ENCODE measurements at places on chromosomes 1 and 21.

- peaks cover 13% of the 10 kb centered on the region for H3K4me1 ChIP-seq
- H3K36me3 ChIP-seq: no peaks in the 10 kb centered on the region
- H3K27me3 ChIP-seq: no peaks in the 10 kb centered on the region
- H3K27ac ChIP-seq: no peak overlapping the region
- DNase-seq: peak; percentile 54
Measured at GRCh38 chr1:168372861-168373371, 92.2 kb downstream of the TBX19 start.

DNA sequence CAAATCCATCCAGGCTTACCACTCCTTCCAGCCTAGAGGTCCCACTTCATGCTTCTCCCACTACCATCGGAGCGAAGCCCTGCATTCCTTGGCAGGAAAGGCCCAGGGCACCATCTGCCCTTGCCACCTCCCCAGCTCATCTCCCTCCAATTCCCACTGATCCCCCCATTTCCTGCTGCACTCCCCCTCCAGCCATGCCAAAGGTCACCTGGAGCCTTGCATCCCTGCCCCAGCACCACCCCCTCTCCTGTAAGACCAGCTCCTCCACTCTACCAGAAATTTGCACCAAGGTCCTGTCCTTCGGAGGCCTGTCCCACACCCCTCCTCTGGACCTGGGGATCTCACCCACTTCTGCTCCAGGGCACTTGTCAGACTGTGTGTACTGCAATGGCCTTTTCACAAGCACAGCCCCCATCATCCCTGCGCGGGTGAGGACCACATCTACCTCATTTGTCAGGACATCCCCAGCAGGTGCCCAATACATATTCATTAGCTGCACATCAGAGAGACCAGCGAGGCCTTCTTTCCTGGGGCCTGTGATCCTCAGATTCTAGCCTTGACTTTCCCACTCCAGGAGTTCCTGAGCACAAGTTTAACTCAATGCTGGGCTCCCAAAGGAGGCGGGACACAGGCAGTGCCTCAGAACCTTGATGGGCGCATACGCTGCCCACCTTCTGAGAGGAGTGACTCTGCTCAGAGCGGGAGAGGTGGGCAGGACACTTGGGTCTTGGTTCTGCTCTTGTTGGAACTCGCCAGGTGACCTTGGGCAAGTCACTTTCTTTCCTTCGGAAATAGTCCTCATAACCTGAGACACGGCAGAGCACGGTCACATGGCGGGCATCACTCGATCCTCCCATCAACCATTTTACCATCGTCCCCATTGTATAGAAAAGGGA lies 49.9 kb upstream of the EDN2 start:
- DNase-seq: no peak
- no peaks in the 10 kb centered on the region for H3K27me3 ChIP-seq
- H3K4me1 ChIP-seq: peaks cover 53% of the 10 kb centered on the region
- H3K36me3 ChIP-seq: no peaks in the 10 kb centered on the region

GRCh38 chr1:86396498-86396890 lies 371 bp upstream of the ODF2L start:
- peaks cover 7% of the 10 kb centered on the region for H3K4me1 ChIP-seq
- H3K27ac ChIP-seq: peak overlapping the region; percentile 89
- H3K36me3 ChIP-seq: no peaks in the 10 kb centered on the region
- peak overlapping the region; percentile 96 for H3K4me3 ChIP-seq
- no peak for DNase-seq
- H3K27me3 ChIP-seq: no peaks in the 10 kb centered on the region

GRCh38 chr1:7694600-7695496 lies 76.2 kb upstream of the VAMP3 start:
- no peak for DNase-seq
- no peaks in the 10 kb centered on the region for H3K27me3 ChIP-seq
- no peaks in the 10 kb centered on the region for H3K4me1 ChIP-seq
- no peak overlapping the region for H3K27ac ChIP-seq

- no peaks in the 10 kb centered on the region for H3K4me1 ChIP-seq
- H3K36me3 ChIP-seq: no peaks in the 10 kb centered on the region
- H3K27ac ChIP-seq: no peak overlapping the region
- DNase-seq: no peak
- no peak overlapping the region for H3K4me3 ChIP-seq
Measured at GRCh38 chr1:172390301-172390682, 30.2 kb upstream of the C1orf105 start.

DNA sequence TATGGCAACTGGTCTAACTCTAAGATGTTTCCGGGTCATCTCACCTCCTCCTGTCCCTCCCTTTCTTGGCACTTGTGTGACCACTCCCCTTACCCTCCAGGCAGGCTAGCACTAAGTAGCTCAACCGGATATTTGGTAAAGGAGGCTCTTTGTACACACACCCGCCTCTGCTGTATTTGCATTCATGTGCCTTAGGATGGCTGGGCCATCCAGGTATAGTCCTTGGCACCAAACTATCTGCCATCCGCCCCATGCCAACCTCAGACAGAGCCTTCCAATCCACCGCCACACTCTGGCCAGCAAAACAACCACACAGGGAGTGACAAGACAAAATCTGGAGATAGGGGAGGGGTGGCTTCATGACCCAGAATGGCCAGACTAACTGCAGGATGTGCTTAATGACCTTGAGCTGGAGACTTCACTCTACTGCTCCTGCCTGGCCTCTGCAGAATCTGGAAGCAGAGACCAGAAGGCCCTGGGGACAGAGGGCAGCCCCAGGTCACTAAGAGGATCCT lies 59.5 kb downstream of the CDK18 start:
- H3K4me3 ChIP-seq: no peak overlapping the region
- peaks cover 34% of the 10 kb centered on the region for H3K27me3 ChIP-seq
- H3K27ac ChIP-seq: no peak overlapping the region

DNA sequence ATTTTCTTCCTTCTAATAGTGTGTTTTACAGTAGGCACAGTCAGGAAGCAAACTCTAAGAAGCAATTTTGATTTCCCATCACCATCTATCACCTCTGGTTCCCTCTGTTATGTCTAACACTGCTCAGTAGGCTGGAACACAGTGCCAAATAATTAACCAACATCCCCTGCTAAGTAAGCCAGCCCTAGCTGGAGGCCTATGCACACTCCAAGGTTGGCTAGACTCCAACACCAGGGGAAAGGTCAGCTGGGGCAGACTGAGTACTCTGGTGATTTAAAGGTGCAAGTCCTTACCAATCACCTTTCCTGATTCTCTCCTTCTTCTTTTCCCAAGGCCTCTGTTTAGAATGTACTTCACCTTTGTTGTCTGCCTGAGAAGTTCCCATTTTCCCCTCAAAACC lies 46.5 kb upstream of the BEND5 start:
- H3K36me3 ChIP-seq: no peaks in the 10 kb centered on the region
- H3K4me3 ChIP-seq: no peak overlapping the region
- no peak for DNase-seq
- H3K27me3 ChIP-seq: peaks cover 29% of the 10 kb centered on the region

GRCh38 chr1:153697191-153698019 lies 18.9 kb downstream of the NPR1 start:
- no peaks in the 10 kb centered on the region for H3K36me3 ChIP-seq
- peak overlapping the region; percentile 43 for H3K27ac ChIP-seq
- peaks cover 14% of the 10 kb centered on the region for H3K4me1 ChIP-seq
- H3K27me3 ChIP-seq: no peaks in the 10 kb centered on the region
- no peak overlapping the region for H3K4me3 ChIP-seq

- H3K27ac ChIP-seq: no peak overlapping the region
- no peaks in the 10 kb centered on the region for H3K4me1 ChIP-seq
- no peak overlapping the region for H3K4me3 ChIP-seq
- no peak for DNase-seq
- no peaks in the 10 kb centered on the region for H3K27me3 ChIP-seq
Measured at GRCh38 chr1:13801655-13802486, 101.9 kb downstream of the PRDM2 start.

GRCh38 chr1:154941333-154942013 lies 5.0 kb upstream of the PMVK start:
- H3K27ac ChIP-seq: peak overlapping the region; percentile 3
- no peak overlapping the region for H3K4me3 ChIP-seq
- H3K36me3 ChIP-seq: peaks cover 2% of the 10 kb centered on the region

GRCh38 chr1:218521414-218522169 lies 176.5 kb downstream of the TGFB2 start:
- no peaks in the 10 kb centered on the region for H3K27me3 ChIP-seq
- no peaks in the 10 kb centered on the region for H3K36me3 ChIP-seq
- no peak for DNase-seq
- H3K4me3 ChIP-seq: no peak overlapping the region
- peaks cover 62% of the 10 kb centered on the region for H3K4me1 ChIP-seq

DNA sequence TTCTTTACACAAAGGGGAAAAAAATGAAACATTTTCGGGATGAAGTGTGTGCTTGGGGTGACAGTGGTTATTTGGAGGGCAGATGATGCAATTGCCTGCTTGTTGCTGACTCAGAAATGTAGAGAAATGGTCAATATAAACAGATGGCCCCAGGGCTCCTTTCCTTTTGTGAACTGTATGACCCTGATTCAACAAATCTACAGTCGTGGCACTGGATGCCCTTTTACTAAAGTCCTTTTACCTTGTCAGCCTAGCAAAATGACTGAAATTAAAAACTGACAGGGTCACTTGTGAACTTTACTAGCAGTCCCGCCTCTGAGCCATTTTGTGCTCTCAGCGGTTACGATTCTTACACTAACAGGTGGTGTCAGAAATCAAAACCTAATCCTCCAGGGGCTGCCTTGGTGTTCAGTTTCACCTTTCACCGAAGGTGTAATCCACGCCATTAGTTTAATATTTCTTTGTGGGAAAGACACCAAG lies 49.8 kb downstream of the GREM2 start:
- no peaks in the 10 kb centered on the region for H3K27me3 ChIP-seq
- H3K4me1 ChIP-seq: no peaks in the 10 kb centered on the region
- H3K27ac ChIP-seq: no peak overlapping the region
- no peaks in the 10 kb centered on the region for H3K36me3 ChIP-seq

DNA sequence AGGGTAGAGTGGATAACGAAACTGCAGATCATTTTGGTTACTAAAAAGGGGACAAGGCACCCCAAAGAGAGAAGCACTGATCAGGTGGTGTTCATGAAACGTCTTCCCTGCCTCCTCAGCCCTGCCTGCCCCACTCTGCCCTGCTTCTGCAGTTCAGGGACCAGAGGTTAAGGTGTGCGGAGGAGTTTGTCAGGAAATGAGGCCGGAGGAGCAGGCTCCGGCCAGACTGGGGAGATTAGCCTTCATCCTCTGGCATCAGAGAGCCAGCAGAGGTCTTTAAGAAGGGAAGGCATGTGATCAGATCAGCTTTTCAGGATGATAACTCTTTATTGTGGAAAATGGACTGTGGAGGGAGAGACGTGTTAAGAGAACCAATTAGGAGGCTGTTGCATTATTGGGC lies 291.9 kb upstream of the NR5A2 start:
- no peaks in the 10 kb centered on the region for H3K36me3 ChIP-seq
- H3K4me3 ChIP-seq: no peak overlapping the region
- H3K4me1 ChIP-seq: no peaks in the 10 kb centered on the region
- no peak for DNase-seq
- no peak overlapping the region for H3K27ac ChIP-seq

DNA sequence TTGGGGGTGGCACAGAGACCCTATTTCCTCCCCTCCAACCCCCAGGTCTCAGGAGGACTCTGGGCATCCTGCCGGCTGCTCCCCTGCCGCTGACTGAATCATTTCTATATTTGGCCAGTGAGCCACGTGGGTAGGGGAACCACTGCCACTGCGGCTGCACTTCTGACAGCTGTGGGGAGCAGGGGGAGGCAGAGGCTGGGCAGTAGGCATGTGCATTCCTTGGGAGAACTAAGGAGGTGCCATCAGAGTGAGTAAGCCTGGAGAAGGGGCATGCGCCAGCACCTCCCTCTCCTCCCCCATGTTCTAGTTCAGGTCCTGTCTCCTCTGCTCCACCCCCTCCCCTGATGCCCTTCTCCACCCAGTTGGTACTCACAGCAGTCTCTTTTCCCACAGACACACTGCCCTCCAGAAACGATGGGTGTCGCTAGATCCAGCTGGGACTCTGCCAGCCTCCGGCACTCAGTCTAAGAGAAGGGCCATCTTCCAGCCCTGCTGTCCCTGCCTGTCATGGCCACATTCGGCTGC lies 12.0 kb downstream of the PPFIA4 start:
- peaks cover 67% of the 10 kb centered on the region for H3K4me1 ChIP-seq
- no peak overlapping the region for H3K27ac ChIP-seq
- H3K36me3 ChIP-seq: peaks cover 2% of the 10 kb centered on the region

GRCh38 chr21:44337941-44338895 lies 972 bp downstream of the CFAP410 start:
- peak overlapping the region; percentile 9 for H3K27ac ChIP-seq
- peak overlapping the region; percentile 27 for H3K4me3 ChIP-seq
- peaks cover 4% of the 10 kb centered on the region for H3K4me1 ChIP-seq
- no peaks in the 10 kb centered on the region for H3K36me3 ChIP-seq

GRCh38 chr1:94434365-94435045 lies 16.3 kb downstream of the ABCD3 start:
- no peak for DNase-seq
- H3K27ac ChIP-seq: no peak overlapping the region
- H3K36me3 ChIP-seq: no peaks in the 10 kb centered on the region
- no peak overlapping the region for H3K4me3 ChIP-seq
- no peaks in the 10 kb centered on the region for H3K27me3 ChIP-seq
- H3K4me1 ChIP-seq: no peaks in the 10 kb centered on the region

- DNase-seq: no peak
- H3K27me3 ChIP-seq: no peaks in the 10 kb centered on the region
- H3K27ac ChIP-seq: no peak overlapping the region
- H3K4me3 ChIP-seq: no peak overlapping the region
Measured at GRCh38 chr21:17853393-17854275, 34.5 kb upstream of the C21orf91 start.

- no peak for DNase-seq
- H3K36me3 ChIP-seq: no peaks in the 10 kb centered on the region
- H3K4me1 ChIP-seq: no peaks in the 10 kb centered on the region
- H3K4me3 ChIP-seq: no peak overlapping the region
- peaks cover 8% of the 10 kb centered on the region for H3K27me3 ChIP-seq
Measured at GRCh38 chr1:111834956-111835355, 79.3 kb downstream of the DDX20 start.

- peak; percentile 89 for DNase-seq
- H3K4me3 ChIP-seq: no peak overlapping the region
Measured at GRCh38 chr1:229229721-229230139, 41.2 kb upstream of the RAB4A start.
